Trophoblast cell (in vitro differentiated cells and primary cell): ENCODE measurements at places on chromosomes 2 and 18.

GRCh38 chr2:7375901-7376300, 458.7 kb downstream of the RNF144A start:
- DNase-seq = no peak

DNA sequence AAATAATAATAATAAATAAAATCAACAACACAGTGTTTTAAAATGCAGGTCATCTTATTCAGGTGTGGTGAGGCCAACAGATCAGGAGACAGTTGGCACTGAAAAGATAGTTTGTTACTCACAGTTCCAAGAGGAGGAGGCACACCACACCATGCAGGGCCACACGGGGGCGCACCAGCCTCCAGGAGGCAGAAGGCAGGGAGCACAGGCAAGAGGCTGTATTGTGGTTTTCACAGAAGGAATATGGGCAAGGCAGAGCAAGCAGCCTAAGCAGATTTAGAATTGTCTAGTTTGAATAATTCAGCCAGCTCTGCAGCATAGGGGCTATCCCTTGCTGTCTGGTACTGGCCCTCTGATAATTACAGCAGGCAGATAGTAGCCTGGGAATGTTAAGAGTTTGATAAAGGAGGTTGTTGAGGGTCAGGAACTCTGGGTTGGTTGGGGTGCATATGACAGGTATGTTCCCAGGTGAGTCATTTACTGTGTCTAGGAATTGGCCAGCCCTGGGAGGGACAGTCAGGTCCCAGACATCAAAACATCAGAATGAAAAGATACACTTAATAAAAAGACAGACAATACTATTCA, 31.3 kb downstream of the KIAA2012 start:
- DNase-seq = peak; percentile 79

- DNase-seq = peak; percentile 33
Measured at GRCh38 chr2:200615247-200615646, 29.4 kb downstream of the AOX1 start.

GRCh38 chr2:62151306-62151638, 44.6 kb upstream of the B3GNT2 start:
- DNase-seq = no peak

GRCh38 chr18:63961435-63961980, 8.4 kb upstream of the SERPINB8 start:
- no peak for DNase-seq

DNA sequence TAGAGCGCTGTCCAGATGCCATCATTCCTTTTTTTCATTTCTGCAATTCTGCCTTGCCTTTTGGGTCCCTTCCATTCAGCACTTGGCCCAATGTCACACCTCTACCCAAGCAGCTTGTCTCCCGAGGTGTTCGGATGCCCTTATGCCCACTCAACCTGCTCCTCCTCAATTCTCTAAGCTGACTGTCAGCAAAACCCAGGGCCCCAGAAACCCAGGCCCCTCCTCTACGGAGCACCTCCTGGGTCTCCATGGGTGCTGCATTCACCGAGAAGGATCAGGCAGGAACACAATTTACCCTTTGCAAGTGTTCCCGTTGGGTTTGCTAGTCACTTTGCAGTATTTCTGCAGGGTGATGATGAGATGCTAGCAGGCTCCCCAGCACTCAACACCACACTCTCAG, 86.7 kb upstream of the RAB6C start:
- DNase-seq = no peak

DNA sequence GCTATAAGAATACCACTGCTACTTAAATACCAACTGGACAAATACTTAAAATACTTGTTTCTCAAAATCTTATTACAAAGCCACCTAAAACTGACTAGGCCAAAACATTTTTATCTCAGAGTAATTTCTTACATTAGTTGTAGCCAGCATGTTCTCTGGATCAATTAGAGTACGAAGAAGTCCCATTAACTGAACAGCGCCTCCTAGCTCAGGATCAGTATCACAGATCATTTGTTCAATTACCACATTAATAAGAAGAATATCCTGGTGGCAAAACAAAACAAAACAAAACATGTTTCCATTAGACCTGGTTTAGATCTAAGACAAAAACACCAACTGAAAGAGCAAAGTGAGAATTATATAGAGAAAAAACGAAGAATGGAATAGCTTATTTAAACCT, 36.0 kb downstream of the PPP4R3B start:
- DNase-seq = no peak

- no peak for DNase-seq
Measured at GRCh38 chr2:166314022-166314759, 61.6 kb downstream of the SCN9A start.

DNA sequence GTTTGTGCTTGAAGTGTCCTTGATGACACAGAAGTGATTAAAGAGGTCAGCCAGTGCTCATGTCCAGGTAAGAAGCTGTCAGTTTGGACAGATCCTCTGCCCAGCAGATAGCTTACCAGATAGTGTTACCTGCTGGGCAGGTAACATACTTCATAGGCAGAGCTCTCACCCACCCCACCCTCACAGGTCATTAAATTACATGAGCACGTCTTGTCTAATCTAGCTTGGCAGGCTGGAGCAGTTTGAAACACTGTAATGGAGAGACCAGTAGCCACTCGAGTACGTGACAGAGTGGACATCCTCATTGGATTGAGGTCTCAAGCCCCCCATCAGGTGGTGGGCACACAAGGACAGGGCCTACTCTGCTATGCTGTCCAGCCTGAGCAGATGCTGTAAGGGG, 27.1 kb downstream of the TTC32 start:
- DNase-seq = no peak

GRCh38 chr2:18825838-18826237, 236.5 kb upstream of the NT5C1B start:
- DNase-seq = no peak

DNA sequence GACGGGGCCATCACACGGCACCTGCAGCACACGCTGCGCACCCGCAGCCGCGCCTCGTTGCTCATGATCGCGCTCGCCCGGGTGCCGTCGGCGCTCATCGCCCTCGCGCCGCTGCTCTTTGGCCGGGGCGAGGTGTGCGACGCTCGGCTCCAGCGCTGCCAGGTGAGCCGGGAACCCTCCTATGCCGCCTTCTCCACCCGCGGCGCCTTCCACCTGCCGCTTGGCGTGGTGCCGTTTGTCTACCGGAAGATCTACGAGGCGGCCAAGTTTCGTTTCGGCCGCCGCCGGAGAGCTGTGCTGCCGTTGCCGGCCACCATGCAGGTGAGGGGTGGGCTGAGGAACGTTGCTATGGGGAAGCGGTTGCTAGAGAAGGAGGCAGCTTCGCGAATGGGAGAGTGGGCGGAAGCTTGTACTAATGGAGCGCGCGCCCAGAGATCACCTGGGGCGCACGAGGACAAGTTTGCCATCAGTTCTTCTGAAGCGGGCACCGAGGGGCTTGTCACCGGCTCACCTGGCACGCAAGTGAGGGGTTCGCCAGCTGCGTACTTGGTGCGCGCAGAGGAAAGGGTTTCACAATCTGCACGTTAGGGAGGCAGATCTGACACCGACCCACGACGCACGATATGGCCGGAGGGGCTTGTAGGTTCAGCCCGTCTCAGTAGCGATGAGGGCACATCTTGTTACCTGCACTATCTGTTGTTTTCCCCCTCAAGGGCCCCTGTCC, 45.6 kb downstream of the DDX18 start:
- DNase-seq = no peak

- no peak for DNase-seq
Measured at GRCh38 chr2:72524071-72524470, 301.8 kb downstream of the EXOC6B start.

GRCh38 chr2:25042321-25043240, 705 bp downstream of the EFR3B start:
- peak; percentile 45 for DNase-seq

- peak; percentile 18 for DNase-seq
Measured at GRCh38 chr2:20649576-20649975, 1.3 kb downstream of the HS1BP3 start.
